Stimulated activated CD4-positive, alpha-beta T cell treated with anti-CD3 and anti-CD28 coated beads, Interleukin-15, amount 100 ng/mL, for 48 hours (primary cell): ENCODE measurements at places on chromosomes 3 and 15.

GRCh38 chr3:40264451-40264850 is 45.1 kb upstream of the EIF1B start:
- DNase-seq = no peak

DNA sequence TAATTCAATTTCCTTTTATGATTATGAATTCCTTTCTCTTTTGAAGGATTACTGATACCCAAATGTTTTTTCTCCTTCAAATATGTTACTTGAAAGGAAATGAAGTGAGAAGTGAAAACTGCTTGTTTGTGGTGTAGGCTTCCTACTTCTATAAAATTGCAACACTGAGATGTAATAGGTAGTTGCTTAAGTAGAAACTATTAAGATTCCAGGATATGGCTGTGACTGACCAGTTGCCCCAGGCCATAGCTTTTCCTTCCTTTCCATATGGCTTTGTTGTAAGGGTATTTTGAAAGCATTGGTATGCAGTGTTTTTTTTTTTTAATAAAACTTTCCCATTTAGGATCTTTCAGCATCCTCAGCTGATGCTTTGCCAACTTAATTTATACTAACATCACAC is 28.5 kb downstream of the DNAJC13 start:
- DNase-seq = no peak

DNA sequence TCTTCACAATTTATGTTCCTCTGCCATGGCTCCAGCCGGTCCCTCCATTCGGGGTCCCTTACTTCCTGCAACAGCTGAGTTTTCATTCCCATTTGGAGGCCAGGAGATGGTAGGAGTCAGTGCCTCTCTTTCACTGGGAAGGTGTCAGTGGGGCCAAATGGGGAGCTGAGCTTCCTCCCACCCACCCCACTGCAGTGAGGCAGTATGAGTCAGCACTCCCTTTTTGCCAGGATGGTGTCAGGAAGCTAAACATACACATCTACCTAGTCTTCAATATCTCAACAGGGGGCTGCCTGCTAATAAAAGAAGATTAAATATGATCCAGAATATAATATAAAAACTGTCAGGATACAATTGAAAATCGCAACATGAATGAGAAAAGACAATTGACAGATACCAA is 12.7 kb upstream of the ACTC1 start:
- DNase-seq = no peak

DNA sequence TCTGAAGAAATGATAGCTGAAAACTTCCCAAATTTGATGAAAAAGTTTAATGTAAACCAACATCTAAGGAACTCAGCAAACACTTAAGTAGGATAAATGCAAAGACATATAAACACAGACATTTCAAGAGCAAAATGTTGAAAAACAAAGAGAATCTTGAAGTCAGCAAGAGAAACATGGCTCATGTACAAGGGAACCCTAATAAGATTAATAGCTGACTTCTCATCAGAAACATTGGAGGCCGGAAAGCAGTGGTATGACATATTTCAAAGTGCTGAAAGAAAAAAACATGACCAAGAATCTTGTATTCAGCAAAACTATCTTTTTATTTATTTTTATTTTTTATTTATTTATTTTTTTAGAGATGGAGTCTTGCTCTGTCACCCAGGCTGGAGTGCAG is 10.6 kb upstream of the PRKCI start:
- no peak for DNase-seq
